ENCODE measurements at places on chromosomes 4 and X.
A peak's percentile ranks its signal among the peaks of the same experiment; 100 is the strongest.

DNA sequence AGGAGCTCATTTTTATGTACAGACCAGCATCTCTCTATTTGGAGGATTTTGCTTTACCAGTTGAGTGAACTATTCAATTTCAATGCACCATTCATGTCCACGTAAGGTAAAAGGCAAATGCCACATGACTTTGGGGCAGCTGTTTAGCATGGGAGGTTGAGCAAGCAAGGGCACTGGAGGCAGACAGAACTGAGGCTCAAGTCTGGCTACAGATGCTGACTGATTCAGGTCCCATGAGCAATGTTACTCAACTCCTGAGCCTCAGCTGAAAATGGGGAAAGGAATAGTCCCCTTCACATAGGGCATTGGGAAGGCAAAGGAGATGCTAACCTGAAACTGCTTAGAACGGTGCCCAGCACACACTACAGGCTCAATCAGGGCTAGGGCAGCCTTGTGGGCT, 93.0 kb upstream of the MTM1 start:
- DNase-seq, result no peak

- DNase-seq, result no peak
Observed at GRCh38 chrX:130415201-130415600, 13.4 kb downstream of the RBMX2 start.

GRCh38 chr4:16706251-16706650, 192.2 kb downstream of the LDB2 start:
- no peak for DNase-seq

DNA sequence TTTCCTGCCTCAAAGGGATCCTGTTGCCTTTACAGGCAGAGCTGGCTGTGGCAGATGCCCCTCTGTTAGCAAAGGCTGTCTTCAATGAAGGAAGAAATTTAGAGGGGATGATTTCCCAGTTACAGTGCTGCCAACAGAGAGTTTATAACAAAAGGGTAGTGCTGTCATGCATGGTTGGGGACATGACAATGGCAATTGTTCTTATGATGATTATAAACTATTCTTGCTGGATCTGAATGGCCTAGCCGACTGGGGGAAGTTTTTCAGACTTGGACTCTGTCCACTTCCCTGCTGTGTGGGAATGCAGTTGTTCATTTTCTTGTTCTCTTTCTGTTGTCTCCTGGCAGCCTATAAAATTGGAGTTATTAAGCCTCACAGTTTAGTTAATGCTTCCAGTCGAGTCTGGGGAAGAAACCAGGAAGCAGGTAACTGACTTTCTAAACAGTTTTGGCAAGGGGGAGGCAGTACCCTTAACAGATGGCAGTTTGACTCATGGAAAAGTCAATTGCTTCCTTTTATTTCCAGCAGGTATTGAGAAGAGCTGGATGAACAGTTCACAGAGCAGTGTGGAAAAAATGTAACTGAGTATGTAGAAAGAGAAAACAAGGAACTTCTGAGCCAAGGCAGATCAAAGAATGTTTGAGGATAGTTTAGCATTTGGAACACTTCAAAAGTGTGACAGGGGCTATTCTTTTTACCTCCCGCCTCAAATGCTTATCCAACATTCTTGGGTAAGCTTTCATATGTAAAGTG, 582.6 kb downstream of the RAPGEF2 start:
- DNase-seq, result no peak

DNA sequence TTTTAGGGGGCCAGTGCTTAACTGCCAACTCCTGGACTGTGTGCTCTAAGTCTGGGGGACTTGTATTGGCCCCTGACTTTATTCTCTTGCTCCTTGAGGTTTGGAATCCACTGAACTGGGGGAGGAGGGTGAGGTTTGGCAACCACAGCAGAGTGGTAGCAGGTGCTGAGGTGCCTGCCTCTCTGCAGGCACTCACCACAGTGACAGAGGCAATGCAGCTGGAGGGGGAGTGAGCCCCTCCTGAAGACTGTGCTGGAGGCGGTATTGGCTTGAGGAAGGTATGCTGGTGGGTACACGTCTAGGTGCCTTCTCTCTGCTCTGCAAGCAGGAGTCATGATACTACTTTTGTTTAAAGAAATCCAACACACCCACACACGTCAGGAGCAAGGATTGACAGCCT, 24.6 kb downstream of the CFAP299 start:
- no peak for DNase-seq

DNA sequence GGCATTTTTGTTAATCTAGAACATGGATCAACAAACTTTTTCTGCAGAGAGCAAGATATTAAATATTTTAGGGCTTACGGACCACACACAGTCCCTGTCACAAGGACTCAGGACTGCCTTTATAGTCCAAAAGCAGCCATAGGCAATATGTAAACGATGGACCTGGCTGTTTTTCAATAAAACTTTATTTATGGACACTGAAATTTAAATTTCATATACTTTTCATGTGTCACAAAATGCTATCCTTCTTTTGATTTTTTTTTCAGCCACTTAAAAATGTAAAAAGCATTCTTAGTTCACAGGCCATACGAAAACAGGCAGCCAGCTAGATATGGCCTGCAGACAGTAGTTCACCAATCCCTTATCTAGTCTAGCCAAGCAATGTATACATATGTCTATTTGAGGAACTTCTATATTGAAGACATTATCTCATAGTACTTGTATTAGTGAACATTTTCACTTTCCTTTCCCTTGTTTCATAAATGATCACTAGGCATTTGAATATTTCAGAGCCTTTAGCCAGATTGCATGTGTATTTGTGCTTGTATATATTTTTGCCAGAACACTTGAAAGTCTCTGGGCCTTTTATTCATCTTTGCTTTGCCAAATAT, 350.9 kb downstream of the RPA4 start:
- no peak for DNase-seq

- DNase-seq, result no peak
Observed at GRCh38 chrX:121132675-121133074, 85.3 kb downstream of the GLUD2 start.

- DNase-seq, result no peak
Observed at GRCh38 chrX:13852001-13852695, 35.3 kb upstream of the GPM6B start.

- no peak for DNase-seq
Observed at GRCh38 chr4:172750910-172751309, 417.7 kb upstream of the GALNT7 start.

GRCh38 chr4:163915896-163916295, 421.4 kb downstream of the TMA16 start:
- no peak for DNase-seq

DNA sequence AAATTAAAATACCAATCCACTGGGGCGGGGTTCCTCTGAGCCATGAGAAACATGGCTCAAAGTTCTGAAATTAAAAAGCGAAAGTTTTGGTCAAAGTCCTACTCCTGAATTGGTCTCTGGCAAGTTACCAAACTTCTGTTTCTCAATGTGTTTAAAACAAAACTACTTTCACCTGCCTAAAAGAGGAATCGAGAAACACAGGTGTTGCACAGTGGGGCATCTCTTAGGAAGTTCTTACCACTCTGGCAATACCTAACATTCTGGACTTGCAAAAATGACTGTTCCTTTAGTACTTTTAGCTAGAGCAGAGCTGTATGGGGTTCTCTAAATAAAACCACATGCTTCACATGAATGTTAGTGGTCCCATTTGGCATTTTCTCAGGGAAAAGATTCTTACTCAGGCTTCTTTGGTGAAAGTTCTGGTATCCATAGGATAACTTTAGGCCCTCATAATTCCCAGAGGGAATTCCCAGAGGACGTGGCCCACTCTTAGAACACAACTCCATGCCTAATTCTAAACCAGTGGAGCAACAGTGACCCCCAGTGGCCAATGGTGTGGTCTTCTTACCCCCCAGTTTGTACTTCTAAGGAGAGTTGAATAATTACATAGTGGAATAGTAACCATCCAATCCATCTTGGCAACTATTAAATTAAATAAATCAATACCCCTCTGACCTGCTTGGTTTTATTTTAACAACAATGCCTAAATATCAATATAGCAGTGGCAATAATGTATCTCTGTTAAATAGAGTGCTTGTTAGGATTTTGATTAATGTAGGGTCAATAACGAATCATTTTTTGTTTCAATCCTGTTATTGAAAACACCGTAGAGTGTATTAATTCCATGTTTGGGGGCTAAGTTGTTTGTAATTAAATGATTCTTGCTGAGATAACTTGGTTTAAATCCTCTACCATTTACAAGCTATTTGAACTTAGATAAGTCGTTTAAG, 21.9 kb downstream of the BMP3 start:
- peak; percentile 69 for DNase-seq

- DNase-seq, result no peak
Observed at GRCh38 chr4:187127456-187127855, 403.8 kb upstream of the FAT1 start.

DNA sequence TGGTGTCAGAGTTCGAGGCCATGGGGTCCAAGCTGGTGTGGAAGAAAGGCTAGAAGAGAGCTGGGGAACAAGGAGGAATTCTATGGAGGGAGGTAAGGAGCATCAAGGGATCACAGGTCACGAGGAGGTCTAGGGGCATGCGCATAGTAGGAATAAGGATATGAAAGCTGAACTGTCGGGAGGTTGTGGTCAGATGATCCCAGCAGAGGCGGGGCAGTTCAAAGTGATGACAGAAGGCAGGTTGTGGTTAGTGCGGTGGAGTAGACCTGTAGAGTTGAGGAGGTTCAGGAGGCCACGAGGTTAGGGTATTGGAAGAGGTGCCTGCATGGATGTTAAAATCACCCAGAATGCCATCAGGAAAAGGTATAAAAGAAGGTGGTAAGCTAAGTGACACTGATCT, 156.3 kb downstream of the TMEM164 start:
- DNase-seq, result no peak

- no peak for DNase-seq
Observed at GRCh38 chrX:49147936-49148335, 14.6 kb upstream of the MAGIX start.

GRCh38 chr4:126241634-126242033, 926.9 kb downstream of the FAT4 start:
- no peak for DNase-seq

Measured in cardiac fibroblast (primary cell).